ENCODE measurements at places on chromosomes 12 and 14.

- no peak for DNase-seq
These were observed 49.5 kb upstream of the GNPNAT1 start for GRCh38 chr14:52840877-52841276.

DNA sequence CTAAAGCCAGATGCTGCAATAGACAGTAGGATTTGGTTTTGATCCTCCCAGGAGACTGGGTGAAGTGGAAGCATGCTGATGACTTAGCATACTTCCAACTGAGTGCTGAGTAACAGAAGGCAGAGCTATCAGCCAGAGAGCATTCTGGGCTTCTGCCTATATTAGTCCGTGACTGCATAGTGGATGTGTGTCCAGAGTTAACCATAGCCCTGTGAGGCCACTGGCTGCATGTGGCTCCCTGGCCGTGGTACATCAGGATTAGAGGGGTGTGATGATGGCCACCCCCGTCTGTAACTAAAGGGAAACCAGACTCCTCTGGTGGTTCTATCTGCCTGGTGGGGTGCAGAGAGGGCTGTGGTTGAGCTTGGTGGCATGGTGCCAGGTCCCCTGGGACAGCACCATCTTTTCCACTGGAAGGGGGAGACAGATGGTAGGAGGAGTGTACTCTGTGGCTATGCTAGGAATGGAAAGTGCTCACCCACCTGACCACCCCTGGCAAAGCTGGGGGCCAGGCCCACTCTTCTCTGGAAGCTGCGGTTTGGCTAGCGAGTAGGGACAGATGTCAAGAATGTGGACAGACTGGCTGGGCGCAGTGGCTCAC lies 27.4 kb downstream of the ABCD4 start:
- no peak for DNase-seq

GRCh38 chr14:54428527-54428926 lies 12.6 kb downstream of the CNIH1 start:
- no peak for DNase-seq

GRCh38 chr12:116918464-116918863 lies 7.7 kb downstream of the FBXW8 start:
- no peak for DNase-seq

DNA sequence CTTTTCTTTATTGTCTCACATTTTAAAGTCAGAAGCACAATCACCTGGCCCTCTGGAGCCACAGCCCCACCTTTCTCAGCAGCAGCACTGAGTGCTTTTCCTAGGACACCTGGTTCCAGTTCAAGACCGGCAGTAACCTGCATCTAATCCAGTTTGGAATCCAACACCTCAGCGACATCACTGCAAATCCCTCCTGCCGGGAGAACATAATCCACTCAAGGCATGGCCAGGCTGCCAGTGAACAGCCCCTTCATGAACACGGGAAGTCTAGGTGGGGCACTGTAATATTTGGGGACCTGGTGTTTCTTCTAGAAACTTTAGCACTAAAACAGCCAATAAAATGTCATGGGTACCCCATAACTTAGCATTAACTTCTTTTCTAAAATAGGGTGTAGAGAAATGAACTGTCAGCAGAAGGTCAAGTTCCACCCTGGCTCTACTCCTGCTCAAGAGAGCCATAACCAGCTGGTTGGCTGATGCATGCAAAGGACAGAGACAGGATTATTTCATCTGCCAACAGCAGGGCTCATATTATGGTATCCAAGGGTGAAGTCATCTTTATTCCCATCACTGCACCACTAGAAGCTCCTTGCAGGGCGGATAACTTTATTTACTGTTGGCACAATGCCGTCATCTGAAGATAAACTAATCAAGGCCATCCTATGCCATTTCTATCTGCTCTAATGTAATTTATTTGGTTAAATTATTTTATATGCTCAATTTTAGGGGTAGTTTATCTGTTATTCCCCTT lies 76.7 kb downstream of the TTC7B start:
- DNase-seq: no peak

DNA sequence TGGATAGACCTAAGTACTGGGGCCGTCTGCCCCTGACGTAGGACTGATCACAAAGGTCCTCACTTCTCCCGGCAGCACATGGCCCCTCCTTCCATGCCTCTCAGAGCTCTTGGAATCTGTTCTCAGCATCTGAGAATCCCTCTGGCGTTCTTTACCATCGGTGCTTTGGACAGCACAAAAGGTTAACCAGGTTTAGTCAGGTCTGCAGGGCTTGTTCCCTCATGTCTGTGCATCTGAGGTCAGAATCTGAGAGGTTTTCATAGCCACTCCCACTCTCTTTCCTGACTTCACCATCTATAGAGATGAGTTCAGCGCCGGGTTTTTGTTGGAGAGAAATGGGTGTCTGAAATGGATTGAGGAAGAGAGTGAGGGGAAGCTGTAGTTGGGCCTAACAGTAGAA lies 130.0 kb upstream of the ARHGAP5 start:
- DNase-seq: no peak

GRCh38 chr14:53509276-53510244 lies 356.4 kb upstream of the DDHD1 start:
- no peak for DNase-seq

- no peak for DNase-seq
These were observed 114.8 kb upstream of the FUT8 start for GRCh38 chr14:65297744-65298143.

DNA sequence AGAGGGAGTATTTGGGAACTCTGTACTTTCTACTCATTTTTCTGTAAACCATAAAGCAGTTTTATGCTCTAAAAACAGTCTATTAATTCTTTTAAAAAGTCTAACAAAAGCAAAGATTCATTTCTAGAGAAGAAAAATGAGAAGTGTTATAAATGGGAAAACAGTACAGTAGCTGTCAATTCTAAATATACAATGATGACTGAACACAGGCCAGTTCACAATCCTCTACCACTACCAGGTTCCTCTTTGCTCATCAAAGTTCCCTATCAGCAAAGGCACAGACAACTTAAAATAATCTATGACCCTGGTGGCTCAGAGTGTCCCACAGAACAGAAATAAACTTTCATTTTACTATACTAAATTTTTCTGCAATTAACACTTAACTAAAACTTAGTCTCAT lies 12.5 kb downstream of the NAA25 start:
- no peak for DNase-seq

- DNase-seq: no peak
These were observed 18.1 kb upstream of the PPP1R1A start for GRCh38 chr12:54606556-54606955.

GRCh38 chr12:130832561-130833209 lies 6.4 kb downstream of the STX2 start:
- DNase-seq: no peak

Data from endothelial cell (in vitro differentiated cells).